ENCODE measurements at places on chromosomes 16 and 17. TPM values are rescaled to one million over a fixed set of nuclear protein-coding genes. Genes with fewer than 3 reads are reported as not detected.
A peak's percentile ranks its signal among the peaks of the same experiment; 100 is the strongest.

The CRYM gene
- total RNA-seq = 4.5 TPM

The HBZ gene
- not detected for total RNA-seq

DNA sequence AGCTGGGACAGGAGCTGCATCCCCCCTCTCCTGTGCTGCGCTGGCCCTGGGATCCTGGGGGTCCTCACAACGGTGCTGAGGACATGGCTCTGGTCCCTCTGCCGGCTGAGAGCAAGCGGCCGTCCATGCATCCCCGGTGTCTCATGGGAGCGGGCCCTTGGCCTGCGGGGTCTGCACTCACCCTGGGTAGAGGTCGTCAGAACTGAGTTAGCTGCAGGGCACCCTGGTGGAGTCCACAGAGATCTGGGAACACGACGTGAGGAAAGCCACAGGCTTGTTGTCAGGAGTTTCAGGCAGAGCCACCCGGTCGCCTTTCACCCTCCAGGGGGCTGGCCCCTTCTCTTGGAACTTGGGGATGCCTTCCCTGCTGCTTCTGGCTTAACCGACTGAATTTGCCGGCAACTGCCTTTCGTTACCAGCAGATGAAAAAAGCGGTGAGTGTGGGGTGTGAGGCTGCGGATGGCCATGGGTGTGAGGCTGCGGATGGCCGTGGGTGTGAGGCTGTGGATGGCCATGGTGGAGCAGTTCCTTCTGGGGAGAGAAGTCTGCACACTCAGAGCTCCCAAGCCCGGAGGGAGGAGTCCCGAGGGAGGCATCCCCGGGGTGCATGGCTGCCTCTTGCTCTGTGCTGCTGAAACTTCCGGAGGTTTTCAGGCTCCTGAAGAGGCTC, 81.7 kb downstream of the LMF1 start:
- H3K27me3 ChIP-seq = no peaks in the 10 kb centered on the region
- no peaks in the 10 kb centered on the region for H3K4me1 ChIP-seq
- DNase-seq = no peak
- no peak overlapping the region for H3K27ac ChIP-seq
- no peak overlapping the region for H3K4me3 ChIP-seq

DNA sequence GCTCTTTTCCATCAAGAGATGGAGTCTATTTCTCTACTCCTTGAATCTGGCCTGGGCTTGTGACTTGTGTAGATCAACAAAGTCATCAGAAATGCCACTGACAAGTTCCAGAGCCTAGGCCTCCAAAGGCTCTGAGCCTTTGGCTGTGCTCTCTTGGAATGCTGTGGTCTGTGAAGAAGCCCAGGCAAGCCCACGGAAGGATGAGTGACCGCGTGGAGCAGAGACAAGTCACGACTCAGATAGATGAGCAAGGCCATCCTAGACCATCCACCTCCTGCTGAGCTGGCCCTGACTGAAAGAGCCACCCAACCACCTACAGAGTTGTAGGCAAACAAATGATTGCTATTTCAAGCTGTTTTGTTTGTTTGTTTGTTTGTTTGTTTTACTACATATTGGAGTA, 11.6 kb upstream of the ICAM2 start:
- H3K27ac ChIP-seq = no peak overlapping the region
- H3K36me3 ChIP-seq = no peaks in the 10 kb centered on the region
- H3K4me1 ChIP-seq = no peaks in the 10 kb centered on the region
- no peak overlapping the region for H3K4me3 ChIP-seq
- H3K27me3 ChIP-seq = no peaks in the 10 kb centered on the region

DNA sequence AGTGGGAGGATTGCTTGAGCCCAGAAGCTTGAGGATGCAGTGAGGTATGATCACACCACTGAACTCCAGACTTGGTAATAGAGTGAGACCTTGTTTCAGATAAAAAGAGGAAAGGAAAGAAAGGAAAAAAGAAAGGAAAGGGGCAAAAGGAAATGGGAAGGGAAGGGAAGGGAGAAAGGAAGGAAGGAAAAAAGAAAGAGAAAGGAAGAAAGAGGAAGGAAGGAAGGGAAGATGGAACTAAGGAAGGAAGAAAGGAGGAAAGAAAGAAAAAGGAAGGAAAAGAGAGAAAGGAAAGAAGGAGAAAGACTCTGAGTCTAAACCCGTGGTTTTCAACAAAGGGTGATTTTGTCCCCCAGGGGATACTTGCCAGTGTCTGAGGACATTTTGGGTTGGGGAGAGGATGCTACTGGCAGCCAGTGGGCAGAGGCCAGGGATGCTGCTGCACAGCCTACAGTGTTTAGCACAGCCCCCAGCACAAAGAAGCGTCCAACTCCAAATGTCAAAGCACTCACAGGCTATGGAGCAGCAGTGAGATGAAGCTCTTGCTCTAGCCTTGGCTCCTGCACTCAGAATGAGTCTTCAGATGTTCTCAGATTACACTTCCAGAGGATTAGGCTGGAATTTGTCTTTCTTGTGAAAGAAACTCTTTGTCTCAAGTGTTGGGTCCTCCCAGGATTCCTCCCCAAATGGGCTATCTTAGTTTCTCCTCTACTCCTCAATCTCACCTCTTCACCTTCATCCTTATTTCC, 64.2 kb downstream of the BMERB1 start:
- no peak for DNase-seq
- H3K36me3 ChIP-seq = no peaks in the 10 kb centered on the region
- H3K27me3 ChIP-seq = no peaks in the 10 kb centered on the region
- no peak overlapping the region for H3K27ac ChIP-seq
- no peaks in the 10 kb centered on the region for H3K4me1 ChIP-seq

The NFE2L1 gene
- total RNA-seq = 127 TPM

DNA sequence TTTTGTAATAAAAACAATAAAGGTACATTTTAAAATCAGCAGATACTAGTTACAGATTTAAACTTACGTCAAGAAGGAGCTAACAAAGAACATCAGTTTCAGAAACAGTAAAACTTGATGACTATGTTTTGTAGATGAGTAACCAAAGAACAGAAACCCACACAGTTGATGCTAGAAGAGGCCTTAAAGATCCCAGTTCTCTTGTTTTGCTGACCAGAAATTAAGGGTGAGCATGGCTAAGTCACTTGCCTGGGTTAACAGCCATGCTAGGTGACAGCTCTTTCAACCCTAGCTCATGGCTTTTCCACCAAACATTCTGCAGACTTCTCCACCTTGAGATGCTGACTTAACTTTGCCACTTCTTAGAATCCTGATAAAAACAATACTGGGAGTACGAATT, 26.4 kb downstream of the STX8 start:
- peaks cover 21% of the 10 kb centered on the region for H3K36me3 ChIP-seq
- no peak overlapping the region for H3K27ac ChIP-seq

The ASB16 gene
- not detected for total RNA-seq

- H3K4me3 ChIP-seq = no peak overlapping the region
- DNase-seq = no peak
- no peak overlapping the region for H3K27ac ChIP-seq
- no peaks in the 10 kb centered on the region for H3K4me1 ChIP-seq
These were observed 339.4 kb downstream of the CDH11 start for GRCh38 chr16:64782484-64782883.

The CDRT15L2 gene
- total RNA-seq = not detected

- peaks cover 53% of the 10 kb centered on the region for H3K36me3 ChIP-seq
- H3K4me1 ChIP-seq = peaks cover 39% of the 10 kb centered on the region
- peak overlapping the region; percentile 87 for H3K4me3 ChIP-seq
These were observed 843 bp downstream of the ZNF174 start for GRCh38 chr16:3401719-3402397.

- peaks cover 41% of the 10 kb centered on the region for H3K4me1 ChIP-seq
- no peak for DNase-seq
- peaks cover 3% of the 10 kb centered on the region for H3K27me3 ChIP-seq
- H3K4me3 ChIP-seq = peak overlapping the region; percentile 83
- no peak overlapping the region for H3K27ac ChIP-seq
These were observed 6.2 kb downstream of the CORO6 start for GRCh38 chr17:29616300-29617048.

GRCh38 chr17:8320990-8321389, 10.9 kb downstream of the ARHGEF15 start:
- H3K36me3 ChIP-seq = no peaks in the 10 kb centered on the region
- peaks cover 37% of the 10 kb centered on the region for H3K27me3 ChIP-seq
- no peak for DNase-seq
- H3K4me1 ChIP-seq = peaks cover 3% of the 10 kb centered on the region
- no peak overlapping the region for H3K4me3 ChIP-seq
- H3K27ac ChIP-seq = no peak overlapping the region

GRCh38 chr16:2985893-2986355, 5.7 kb upstream of the PKMYT1 start:
- no peak for DNase-seq
- H3K27ac ChIP-seq = no peak overlapping the region
- H3K36me3 ChIP-seq = no peaks in the 10 kb centered on the region
- no peak overlapping the region for H3K4me3 ChIP-seq
- peaks cover 20% of the 10 kb centered on the region for H3K4me1 ChIP-seq
- H3K27me3 ChIP-seq = peaks cover 3% of the 10 kb centered on the region

GRCh38 chr16:2682209-2683021, at the start of gene KCTD5:
TSS of gene KCTD5 (plus strand) at chr16:2682523. CDS start at chr16:2682549, 26 bp downstream.
- H3K27me3 ChIP-seq = no peaks in the 10 kb centered on the region
- peak within 1 kb of the TSS; percentile 92 for H3K27ac ChIP-seq
- peaks cover 31% of the 10 kb centered on the region for H3K4me1 ChIP-seq
- peaks cover 5% of the 10 kb centered on the region for H3K36me3 ChIP-seq
- DNase-seq = peak; percentile 93
- H3K4me3 ChIP-seq = peak within 1 kb of the TSS; percentile 96

The HES7 gene
- total RNA-seq = 0.49 TPM

- no peak overlapping the region for H3K4me3 ChIP-seq
- H3K27me3 ChIP-seq = no peaks in the 10 kb centered on the region
- no peak for DNase-seq
- H3K36me3 ChIP-seq = no peaks in the 10 kb centered on the region
- H3K4me1 ChIP-seq = peaks cover 12% of the 10 kb centered on the region
- H3K27ac ChIP-seq = no peak overlapping the region
These were observed 52.6 kb downstream of the CYB5B start for GRCh38 chr16:69476920-69477443.

- no peak overlapping the region for H3K27ac ChIP-seq
- no peak for DNase-seq
- H3K36me3 ChIP-seq = peaks cover 35% of the 10 kb centered on the region
- H3K27me3 ChIP-seq = no peaks in the 10 kb centered on the region
- H3K4me1 ChIP-seq = peaks cover 22% of the 10 kb centered on the region
These were observed 3.7 kb downstream of the MVD start for GRCh38 chr16:88659160-88659559.

DNA sequence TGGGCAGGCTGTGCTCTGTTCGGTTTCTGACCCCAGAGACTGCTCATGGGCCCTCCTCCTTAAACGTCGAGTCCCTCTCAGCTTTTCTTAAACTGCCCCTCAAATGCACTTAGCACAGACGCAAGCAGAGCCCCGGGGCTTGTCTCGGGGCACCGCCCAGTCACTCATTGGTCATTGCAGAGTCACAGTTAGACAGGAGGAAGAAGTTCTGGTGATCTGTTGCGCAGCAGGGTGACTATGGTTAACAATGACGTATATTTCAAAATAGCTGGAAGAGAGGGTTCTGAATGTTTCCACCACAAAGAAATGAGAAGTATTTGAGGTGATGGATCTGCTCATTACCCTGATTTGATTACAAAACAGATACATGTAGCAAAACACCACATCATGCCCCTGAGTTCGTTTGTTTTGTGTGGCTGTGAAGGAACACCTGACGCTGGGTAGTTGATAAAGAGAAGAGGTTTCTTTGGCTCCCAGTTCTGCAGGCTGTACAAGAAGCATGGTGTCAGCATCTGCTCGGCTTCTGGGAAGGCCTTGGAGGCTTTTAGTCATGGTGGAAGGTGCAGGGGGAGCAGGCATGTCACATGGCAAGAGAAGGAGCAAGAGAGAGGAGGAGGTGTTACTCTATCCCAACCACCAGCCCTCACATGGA, 387.4 kb downstream of the CPPED1 start:
- H3K27ac ChIP-seq = no peak overlapping the region
- H3K27me3 ChIP-seq = no peaks in the 10 kb centered on the region
- no peak overlapping the region for H3K4me3 ChIP-seq
- DNase-seq = no peak

- no peaks in the 10 kb centered on the region for H3K27me3 ChIP-seq
- H3K4me3 ChIP-seq = peak overlapping the region; percentile 48
- peak overlapping the region; percentile 84 for H3K27ac ChIP-seq
These were observed 3.4 kb upstream of the NAT9 start for GRCh38 chr17:74779501-74779900.

The RECQL5 gene
- total RNA-seq = 55.9 TPM

The C17orf50 gene
- not detected for total RNA-seq

GRCh38 chr17:74145756-74146155, 57.7 kb upstream of the RPL38 start:
- no peaks in the 10 kb centered on the region for H3K4me1 ChIP-seq
- peaks cover 22% of the 10 kb centered on the region for H3K27me3 ChIP-seq
- no peak overlapping the region for H3K27ac ChIP-seq

GRCh38 chr17:64984181-64984580, 64.9 kb upstream of the LRRC37A3 start:
- DNase-seq = no peak
- H3K27ac ChIP-seq = peak overlapping the region; percentile 99
- peaks cover 56% of the 10 kb centered on the region for H3K4me1 ChIP-seq
- no peaks in the 10 kb centered on the region for H3K27me3 ChIP-seq
- H3K4me3 ChIP-seq = no peak overlapping the region
- H3K36me3 ChIP-seq = no peaks in the 10 kb centered on the region

GRCh38 chr16:23359092-23359760, 57.1 kb downstream of the SCNN1B start:
- no peak overlapping the region for H3K4me3 ChIP-seq
- H3K36me3 ChIP-seq = no peaks in the 10 kb centered on the region
- no peaks in the 10 kb centered on the region for H3K4me1 ChIP-seq
- no peak overlapping the region for H3K27ac ChIP-seq

The FOXC2 gene
- not detected for total RNA-seq

The CES3 gene
- total RNA-seq = 0.61 TPM

GRCh38 chr17:16512011-16512410, 20.0 kb upstream of the LRRC75A start:
- H3K4me1 ChIP-seq = peaks cover 3% of the 10 kb centered on the region
- no peak for DNase-seq
- no peak overlapping the region for H3K4me3 ChIP-seq
- peaks cover 22% of the 10 kb centered on the region for H3K27me3 ChIP-seq

- H3K4me3 ChIP-seq = no peak overlapping the region
- no peak for DNase-seq
- no peak overlapping the region for H3K27ac ChIP-seq
- no peaks in the 10 kb centered on the region for H3K36me3 ChIP-seq
- H3K27me3 ChIP-seq = peaks cover 34% of the 10 kb centered on the region
- H3K4me1 ChIP-seq = peaks cover 3% of the 10 kb centered on the region
These were observed 3.1 kb downstream of the ALOX15B start for GRCh38 chr17:8041979-8042378.

The SULT1A2 gene
- not detected for total RNA-seq

The TEKT5 gene
- total RNA-seq = not detected

GRCh38 chr16:65200857-65201256, 79.0 kb upstream of the CDH11 start:
- no peaks in the 10 kb centered on the region for H3K4me1 ChIP-seq
- no peak overlapping the region for H3K4me3 ChIP-seq
- H3K27ac ChIP-seq = no peak overlapping the region

DNA sequence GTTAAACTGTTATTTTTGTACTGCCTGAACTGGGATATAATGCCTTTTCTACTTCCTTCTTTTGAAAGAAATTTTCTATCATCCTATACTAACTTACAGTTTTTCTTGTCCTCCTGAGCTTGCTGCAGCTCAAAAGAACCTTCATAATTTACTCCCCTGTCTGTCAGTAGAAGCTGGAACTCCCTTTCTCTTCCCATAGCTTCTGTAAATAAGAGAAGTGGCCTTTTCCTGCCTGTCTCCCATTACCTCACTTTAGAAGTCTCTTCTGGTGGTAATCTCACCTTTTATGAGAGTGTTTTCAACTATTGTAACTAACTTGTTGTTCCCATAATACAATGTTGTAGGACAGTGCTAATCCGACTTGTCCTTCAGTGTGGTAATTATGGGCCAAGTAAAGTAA, 246.7 kb upstream of the TBX2 start:
- H3K27me3 ChIP-seq = no peaks in the 10 kb centered on the region
- no peak overlapping the region for H3K27ac ChIP-seq
- H3K4me1 ChIP-seq = peaks cover 8% of the 10 kb centered on the region
- no peak for DNase-seq
- no peaks in the 10 kb centered on the region for H3K36me3 ChIP-seq

Data from activated B cell treated with CpG ODN at 0.5 μM for 24 hours (primary cell).